NCI-H187 treated with DMSO at 0.1 percent for 48 hours (cell line): ENCODE measurements at places on chromosomes 16 and 17.

GRCh38 chr17:65455972-65456343 is 105.5 kb downstream of the AXIN2 start:
- no peak for DNase-seq

- no peak for DNase-seq
Measured at GRCh38 chr16:90078579-90078895, 1.4 kb upstream of the PRDM7 start.

DNA sequence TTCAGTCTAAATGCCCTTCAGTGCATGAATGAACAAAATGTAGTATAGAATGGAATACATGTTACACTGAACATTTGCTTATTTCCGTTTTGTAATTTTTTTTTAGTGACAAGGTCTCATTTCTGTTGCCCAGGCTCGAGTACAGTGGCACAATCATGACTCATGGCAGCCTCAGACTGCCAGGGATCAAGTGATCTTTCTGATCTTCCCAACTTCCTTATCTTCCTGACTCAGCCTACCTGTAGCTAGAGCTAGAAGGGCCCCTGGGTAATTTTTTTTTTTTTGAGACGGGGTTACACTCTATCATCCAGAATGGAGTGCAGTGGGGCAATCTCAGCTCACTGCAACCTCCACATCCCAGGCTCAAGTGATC is 7.3 kb upstream of the SLX4 start:
- no peak for DNase-seq

GRCh38 chr16:10045291-10045775 is 136.9 kb downstream of the GRIN2A start:
- no peak for DNase-seq

- DNase-seq: no peak
Measured at GRCh38 chr16:17921357-17921978, 415.1 kb downstream of the NPIPA8 start.

GRCh38 chr17:21388066-21388465 is 11.9 kb downstream of the KCNJ12 start:
- no peak for DNase-seq

DNA sequence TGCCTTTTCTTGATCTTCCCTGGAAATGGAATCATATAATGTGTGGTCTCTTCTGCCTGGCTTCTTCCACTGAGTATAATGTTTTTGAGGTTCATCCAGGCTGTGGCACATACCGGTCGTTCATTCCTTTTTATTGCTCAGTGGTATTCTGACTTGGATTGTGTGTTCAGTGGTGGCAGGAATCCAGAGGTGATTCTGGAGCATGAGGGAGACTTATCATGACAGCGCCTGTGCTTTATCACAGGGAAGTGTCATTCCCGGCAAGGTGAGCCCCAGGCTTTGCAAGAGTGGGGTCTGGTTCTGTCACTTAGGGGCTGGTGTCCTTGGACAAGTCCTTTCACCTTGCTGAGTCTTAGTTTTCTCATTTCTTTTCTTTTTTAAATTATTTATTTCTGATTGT is 53.0 kb downstream of the IRX3 start:
- DNase-seq: no peak

DNA sequence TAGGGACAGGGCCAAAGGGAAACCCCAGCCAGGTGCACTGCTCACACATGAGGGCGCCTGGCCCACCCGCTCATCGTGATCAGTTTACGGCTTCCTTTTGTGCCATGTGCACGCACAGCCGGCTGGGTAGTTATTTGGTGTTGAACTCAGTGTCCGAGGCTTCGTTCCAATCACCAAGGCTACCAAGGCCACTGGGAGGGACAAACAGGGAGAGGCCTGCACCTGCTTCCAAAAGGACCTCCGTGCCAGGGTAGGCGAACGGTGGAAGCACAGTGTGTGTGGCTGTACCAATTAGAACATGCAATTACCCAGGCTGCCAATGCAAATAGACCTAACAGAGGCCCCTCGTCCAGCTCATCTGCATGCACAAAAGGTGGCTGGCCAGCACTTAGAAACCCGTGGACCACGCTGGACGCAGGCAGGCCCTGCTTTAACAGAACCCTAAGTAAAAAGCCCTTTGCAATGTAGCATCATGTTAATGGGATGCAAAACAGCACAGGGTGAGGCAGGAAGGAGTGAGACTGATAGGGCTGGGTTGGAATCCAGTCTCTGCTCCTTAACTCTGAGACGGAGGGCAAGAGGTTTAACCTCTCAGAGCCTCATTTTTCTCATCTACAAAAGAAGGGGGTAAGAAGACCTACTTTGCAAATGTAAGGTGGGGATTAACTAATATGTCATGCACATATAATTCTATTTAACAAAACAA is 204.0 kb downstream of the XYLT1 start:
- no peak for DNase-seq

- no peak for DNase-seq
Measured at GRCh38 chr16:77736879-77737278, 14.6 kb downstream of the NUDT7 start.

GRCh38 chr17:83151442-83152226 is 72.2 kb downstream of the METRNL start:
- DNase-seq: no peak

GRCh38 chr17:68470961-68471360 is 13.7 kb upstream of the WIPI1 start:
- DNase-seq: no peak

GRCh38 chr16:80063031-80063712 is 462.6 kb upstream of the MAF start:
- no peak for DNase-seq

DNA sequence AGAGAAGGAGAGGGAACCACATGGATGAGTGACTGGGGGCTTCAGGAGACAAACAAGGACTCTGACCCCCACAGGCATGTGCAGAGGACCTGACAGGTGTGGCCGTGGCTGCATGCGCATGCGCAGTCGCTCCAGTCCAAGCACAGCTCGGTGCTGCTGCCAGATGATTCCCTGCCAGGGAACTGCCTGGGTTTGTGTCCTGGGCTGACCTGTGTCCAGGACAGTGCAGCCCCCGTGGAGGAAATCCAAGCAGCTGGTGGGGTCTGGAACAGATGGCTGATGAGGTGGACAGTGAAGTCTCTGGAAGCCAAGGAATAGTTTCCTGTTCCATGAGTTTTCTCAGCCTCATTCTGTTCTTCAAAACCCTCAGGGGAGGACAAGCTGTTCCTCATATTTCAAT is 27.3 kb downstream of the LASP1 start:
- no peak for DNase-seq

DNA sequence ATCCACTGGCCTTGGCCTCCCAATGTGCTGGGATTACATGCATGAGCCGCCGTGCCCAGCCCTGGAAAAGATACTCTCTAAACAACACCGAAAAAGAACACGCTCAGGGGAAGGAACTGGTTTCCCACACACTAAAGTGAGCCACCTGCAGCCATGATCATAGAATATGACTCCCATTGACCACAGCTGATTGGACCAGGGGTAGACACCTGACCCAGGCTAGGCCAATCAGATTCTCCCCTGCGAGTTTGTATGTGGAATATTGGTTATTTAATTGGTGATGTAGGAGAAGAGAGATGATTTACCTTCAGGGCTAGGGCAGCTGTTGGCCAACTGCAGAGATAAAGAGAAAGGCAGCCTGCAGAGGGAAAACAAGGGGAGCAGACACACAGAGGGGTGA is 9.0 kb upstream of the GGA2 start:
- no peak for DNase-seq

DNA sequence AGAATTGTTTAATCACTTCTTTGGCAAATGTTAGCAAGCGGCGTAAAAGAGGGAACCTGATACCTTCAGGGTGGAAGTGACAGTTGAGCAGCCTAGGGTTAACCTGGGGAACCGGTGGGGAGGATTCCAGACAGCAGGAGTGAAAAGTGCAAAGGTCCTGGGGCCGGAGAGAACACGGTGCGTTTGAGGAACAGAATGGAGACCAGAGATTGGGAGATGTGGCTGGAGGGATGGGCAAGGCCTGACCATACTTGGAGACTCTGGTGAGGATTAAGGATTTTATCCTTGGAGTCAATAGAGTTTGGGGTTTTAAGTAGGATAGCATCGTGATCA is 2.3 kb upstream of the ZNF500 start:
- DNase-seq: no peak

DNA sequence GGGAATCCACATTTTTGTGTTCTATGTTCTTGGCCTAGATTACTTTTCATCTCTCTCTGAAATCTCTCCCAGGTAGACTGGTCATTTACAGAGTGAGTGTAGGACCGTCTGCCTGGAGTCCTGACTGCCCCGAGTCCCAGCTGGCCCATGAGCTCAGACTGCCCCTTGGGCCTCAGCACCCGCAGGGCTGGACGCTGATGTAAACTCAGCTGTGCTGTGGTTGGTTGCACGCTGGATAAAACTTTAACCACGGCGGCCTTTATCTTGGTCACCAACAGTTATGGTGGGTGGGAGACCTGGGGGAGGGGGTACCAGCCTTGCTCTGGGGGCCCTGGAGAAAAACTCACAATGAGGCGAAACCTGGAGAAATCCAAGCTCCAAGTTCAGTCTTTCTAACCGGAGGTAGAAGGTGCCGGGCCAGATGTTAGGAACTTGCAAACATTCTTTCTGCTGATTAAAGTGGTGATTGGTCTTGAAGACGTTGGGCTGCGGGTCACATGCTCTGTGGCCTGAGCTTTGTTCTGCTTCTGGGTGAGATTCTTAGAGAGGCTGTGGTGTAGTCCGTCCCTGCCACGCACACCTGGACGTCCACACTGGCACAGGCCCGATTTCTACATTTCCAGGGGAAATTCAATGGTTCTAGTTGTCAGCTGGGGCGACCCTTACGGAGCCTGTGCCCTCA is 6.9 kb downstream of the METRNL start:
- no peak for DNase-seq

GRCh38 chr16:15536843-15537242 is 102.5 kb downstream of the BMERB1 start:
- no peak for DNase-seq

DNA sequence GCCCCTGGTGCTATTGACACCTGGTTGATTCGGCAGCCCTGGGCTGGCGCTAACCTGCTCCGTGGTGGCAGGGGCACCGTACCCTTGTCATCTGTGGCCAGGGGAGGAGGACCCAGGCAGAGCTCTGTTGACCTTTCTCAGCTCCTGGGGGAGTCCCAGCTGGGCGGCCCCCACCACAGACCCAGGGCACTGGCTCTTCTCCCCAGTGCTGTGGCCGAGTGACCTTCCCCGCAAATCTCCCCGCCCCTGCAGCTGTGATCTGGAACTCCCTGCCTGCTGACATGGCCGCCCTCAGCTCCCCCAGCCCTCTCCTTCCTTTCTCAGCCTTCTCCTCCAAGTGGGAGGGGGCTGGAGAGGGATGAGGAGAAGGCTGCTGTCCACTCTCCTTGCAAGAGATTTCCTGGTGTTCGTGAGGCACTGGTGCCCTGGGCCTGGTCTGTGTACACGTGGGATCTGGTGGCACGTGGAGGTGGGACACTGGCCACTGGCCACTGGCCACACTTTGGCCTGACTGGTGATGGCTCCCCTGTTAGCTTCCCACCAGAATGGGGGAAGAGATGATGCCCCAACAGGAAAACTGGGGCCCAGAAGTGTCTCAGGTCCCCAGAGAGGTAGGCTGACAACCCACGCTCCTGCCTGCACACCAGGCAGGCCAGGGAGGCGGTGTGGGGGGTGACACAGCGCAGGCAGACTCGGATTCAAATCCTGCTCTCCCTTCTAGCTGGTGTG is 8.2 kb downstream of the FMNL1 start:
- DNase-seq: no peak

DNA sequence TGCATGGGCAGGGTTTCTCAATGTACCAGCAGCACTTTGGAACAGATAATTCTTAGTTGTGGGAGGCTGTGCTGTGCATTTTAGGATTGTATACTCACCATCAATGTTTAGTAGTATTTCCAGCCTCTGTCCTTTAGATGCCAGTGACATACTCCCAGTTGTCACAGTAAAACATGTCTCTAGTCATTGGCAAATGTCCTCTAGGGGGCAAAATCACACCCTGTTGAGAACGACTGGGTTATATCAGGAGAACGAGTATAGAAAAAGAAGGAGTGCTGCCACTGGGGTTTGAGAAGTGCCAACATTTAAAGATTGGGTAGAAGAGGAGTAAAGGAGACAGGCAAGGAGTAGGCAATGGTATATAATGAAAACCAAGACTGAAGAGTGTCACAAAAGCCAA is 37.9 kb upstream of the SMIM36 start:
- DNase-seq: no peak

GRCh38 chr17:17140590-17140980 is 65.5 kb downstream of the PLD6 start:
- no peak for DNase-seq
